ENCODE measurements at places on chromosomes 13 and 19.

- DNase-seq, result no peak
Measured at GRCh38 chr13:103406967-103407366, 340.8 kb upstream of the SLC10A2 start.

DNA sequence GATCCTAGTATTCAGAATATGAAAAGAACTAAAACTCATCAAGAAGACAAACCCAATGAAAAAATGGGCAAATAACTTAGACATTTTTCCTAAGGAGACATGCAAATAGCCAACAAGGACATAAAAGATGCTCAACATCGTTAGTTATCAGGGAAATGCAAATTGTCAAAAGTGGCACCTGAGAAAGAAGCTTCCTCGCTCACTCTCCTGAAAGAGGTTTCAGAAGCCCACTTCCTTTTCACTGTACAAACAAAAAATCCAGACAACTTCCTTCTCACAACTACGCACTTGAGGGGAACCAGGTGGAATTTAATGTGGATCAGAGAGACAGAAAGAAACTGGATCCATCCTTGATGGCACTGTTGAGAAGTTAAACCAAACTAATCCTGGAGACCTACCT lies 41.5 kb downstream of the KLF12 start:
- no peak for DNase-seq

DNA sequence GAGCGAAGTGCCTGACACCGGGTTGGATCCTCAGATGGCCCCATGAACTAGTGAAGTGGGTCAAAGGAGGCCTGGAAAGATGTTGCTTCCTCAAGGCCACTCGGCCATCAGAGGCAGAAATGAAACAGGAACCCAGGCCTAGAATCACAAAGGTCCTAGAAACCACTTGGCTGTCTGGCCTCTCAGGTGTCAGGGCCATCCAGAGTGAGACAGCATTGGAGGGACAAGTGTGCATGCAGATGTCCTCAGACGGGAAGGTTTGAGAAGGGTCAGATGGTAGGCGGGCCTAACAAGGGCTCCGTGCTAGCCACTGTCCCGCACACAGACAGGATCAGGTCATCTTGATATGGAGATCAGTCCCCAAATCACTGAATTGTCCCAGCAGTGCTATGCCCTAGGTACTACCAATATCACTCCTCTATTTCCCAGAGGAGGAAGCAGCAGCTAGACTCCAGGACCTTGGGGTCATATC lies 14.3 kb downstream of the CCDC97 start:
- DNase-seq, result no peak

DNA sequence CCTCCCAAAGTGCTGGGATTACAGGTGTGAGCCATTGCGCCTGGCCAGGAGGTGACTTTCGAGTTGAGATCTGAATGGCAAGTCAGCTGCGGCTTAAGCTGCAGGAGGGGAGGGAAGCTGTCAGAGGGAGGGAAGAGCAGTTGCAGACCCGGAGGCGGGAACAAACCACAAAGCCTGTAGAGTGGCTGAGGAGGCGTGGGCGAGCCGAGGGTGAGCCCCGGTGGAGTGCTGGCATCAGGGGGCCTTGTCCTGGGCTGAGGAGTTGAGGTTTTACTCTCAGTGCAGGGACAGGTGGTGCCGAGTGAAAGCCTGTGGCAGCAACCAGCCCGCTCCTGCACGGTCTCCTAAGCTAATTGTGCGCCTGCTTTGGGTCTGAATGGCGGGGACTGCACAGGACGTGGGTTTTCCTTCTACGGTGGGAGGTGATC lies 24.2 kb downstream of the PPP1R37 start:
- no peak for DNase-seq

DNA sequence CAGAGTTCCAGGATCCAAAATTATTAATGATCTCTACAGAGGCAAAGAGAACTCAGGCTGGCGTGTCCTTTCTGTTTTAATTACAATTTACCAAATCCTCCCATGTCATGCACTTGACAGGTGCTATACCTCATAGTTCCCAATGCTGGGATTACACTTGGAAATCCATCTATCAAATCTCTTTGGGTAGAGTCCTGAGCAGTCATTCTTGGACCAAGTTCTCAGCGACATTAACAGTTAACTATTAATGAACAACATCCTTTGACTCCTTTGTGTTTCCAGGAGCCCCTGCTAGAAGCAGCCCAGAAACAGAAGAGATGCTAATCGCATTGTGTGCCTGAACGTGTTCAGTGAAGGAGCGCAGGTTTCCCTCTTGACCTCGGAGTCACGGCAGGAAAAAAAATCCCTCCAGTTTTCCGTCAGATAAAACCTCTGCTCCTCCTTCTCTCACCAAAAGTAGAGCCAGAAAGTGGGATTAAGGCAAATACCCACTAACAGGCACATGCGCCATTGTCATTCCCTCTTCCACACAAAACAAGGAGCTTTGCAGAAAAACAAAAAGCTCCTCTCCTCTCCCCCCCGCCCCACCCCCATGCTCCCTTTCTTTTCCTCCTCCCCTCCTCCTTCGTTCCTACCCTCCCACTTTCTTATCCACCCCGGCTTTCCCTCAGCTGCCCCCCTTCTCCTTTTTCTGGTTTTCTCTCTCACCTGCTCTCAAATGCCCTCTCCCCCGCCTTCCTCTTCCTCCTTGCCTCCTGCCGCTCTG lies 224.7 kb downstream of the ZIC5 start:
- DNase-seq, result no peak

GRCh38 chr13:70520275-70521036 lies 412.2 kb upstream of the KLHL1 start:
- DNase-seq, result no peak

GRCh38 chr19:41910240-41910991 lies 17.8 kb downstream of the ERFL start:
- DNase-seq, result no peak

DNA sequence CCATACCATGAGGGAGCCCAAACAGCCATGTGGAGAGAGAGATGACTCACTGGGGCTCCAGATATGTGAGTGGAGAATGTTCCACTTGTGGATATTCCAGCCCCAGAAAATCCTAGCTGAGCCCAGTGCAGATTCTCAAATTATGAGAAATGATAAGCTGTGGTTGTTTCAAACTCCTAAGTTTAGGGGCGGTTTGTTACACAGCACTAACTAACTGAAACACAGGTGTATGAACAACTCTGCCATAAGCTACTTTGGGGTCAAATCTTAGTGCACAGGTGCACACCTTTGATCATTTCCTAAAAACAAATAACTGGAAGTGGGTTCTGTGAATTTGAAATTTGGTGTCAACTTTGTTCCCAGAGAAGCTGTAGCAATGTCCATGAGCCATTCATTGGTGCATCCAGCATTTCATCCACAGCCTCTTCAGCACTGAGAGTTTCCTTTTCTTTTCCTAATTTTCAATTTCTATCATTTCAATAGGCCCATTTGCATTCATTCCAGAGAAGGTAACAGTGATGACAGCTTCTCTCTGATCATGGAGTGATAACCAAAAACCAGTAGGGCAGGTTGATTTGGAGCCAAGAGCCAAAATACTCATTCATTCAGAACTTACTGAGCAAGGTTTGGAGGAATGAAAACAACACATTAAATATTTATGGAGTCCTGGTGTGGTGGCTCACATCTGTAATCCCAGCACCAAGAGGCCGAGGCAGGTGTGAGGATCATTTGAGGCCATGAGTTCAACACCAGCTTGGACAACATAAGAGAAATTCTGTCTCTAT lies 8.8 kb upstream of the CLPP start:
- DNase-seq, result no peak

GRCh38 chr19:29543381-29543780 lies 17.6 kb downstream of the VSTM2B start:
- no peak for DNase-seq
